ENCODE measurements at places on chromosomes 2 and 18.

GRCh38 chr2:233404222-233404621 is 49.9 kb downstream of the DGKD start:
- DNase-seq, result peak; percentile 60

DNA sequence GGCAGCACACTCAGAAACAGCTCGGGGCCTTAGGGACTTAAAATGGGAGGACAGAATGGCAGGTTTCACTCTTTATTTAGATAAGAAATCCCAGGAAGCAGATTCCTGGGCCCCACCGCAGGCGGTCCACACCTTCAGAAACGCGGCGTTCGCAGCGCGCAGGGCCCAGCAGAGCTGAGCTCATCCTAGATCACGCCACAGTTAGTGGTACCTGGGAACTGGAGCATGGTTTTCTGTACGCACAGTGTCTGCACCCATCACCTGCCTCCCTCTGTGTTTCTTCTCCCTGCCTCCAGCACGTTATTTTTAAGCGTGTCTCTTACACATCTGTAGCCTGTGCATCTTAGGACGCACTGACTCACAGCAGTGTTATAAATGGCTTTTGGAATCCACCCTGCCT is 242.1 kb downstream of the ALPK2 start:
- DNase-seq, result no peak

DNA sequence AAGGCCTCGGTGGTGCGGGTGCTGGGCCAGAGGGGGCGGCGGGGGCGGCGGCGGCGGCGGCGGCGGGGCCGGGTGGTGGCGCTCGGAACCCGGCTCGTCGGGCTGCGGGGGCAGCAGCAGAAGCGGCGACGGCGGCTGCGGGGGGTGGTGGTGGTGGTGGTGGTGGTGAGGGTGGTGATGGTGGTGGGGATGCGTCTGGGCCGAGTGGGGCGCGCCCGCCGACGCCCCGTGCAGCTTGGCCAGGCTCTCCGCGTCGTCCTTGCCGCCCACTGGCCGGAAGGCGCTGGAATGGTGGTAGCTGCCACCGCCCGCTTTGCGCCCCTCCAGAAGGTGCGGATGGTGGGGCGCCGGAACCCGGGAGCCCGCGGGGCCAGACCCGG is 4.4 kb downstream of the SKOR2 start:
- DNase-seq, result no peak

DNA sequence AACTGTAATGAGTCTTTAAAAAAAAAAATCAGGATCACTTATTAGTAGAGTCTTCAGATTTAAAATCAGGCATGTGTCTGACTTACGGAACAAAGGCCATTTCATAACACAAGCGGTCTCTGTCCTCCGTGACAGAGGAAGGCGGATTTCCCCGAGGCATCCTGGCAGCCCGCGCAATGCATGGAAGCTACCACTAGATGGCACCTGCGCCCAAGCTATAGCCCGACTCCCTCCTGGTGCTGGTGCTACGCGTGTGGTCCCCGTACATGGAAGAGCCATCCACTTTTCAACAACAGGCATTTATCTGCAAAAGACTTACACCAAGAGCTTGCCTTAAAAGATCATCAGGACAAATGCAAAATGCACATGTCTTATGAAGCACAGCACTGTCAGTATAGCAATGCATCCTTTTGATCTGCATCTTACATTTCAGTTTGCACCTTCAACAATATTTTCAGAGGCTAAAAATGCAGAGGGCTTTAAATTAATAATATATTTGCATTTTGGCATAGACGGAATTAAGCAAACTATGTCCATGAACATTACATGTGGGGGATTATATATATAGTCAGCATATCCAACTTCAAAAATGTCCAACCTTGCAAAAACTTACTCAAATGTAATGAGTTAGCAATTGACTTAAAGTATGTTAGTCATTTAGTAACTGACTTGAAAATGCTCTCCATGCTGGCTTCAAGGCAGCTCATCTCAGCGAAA is 96.0 kb downstream of the ZNF516 start:
- peak; percentile 64 for DNase-seq

GRCh38 chr18:79864006-79864725 is 66.4 kb downstream of the KCNG2 start:
- DNase-seq, result no peak
